HS-27A (cell line): ENCODE measurements at places on chromosomes 3 and 15.

DNA sequence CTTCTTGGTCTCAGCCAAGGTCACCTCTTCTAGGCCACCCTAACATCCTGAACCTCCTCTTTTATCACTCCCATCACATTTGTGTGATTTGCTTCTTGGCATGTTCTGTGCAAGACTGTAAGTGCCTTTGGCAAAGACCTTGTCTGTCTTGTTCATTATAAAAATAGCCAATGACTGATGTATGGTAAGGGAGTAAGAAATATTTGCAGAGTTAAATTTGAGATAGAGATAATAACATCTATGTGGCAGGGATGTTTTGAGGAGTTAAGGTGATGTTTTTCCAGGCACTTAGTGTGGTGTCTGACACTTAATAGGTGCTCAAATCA lies 202.3 kb downstream of the CADPS start:
- no peak for DNase-seq

- no peak for DNase-seq
Measured at GRCh38 chr15:92101708-92102394, 248.3 kb downstream of the SLCO3A1 start.

- DNase-seq = no peak
Measured at GRCh38 chr3:14404631-14405359, 2.4 kb downstream of the SLC6A6 start.

DNA sequence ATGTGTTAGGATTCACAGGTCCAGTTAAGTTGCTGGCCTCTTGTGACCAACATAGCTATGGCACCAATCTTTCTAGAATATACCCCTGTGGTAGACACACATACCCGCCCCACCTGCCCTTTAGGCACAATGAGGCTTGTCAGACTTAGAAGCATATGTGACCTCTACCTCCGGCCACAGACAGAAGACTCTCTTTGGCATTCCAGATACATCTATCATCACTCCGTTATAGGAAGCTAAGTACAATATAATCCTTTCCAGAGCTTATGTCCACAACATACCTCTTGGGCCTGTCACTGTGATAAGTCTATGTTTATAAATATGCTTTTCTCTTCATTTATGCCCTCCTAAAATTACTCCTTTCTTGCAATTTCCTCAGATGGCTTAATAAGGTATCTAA lies 39.8 kb downstream of the CD47 start:
- peak; percentile 12 for DNase-seq

- no peak for DNase-seq
Measured at GRCh38 chr3:49602877-49603411, 48.7 kb downstream of the BSN start.

- DNase-seq = no peak
Measured at GRCh38 chr3:185460309-185460708, 38.5 kb downstream of the TMEM41A start.

DNA sequence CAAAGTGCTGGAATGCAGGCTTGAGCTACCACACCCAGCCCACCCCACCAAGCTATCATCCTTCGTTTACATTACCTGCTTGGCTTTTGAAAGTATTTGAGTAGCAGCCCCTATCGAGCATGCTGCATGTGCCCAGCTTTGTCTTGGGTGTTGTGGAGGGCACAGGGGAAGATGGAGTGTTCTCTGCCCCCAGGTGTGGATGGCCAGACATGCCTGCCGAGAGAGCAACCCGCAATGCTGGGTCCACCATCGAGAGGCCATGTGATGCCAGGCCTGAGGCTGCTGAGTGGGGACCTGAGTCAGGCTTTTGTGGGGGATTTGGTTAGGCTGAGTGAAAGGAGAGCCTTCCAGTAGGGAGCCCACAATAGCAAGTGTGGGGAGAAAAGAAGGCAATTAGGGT lies 25.9 kb downstream of the FOXL2NB start:
- no peak for DNase-seq

- DNase-seq = no peak
Measured at GRCh38 chr15:67806536-67806935, 18.8 kb upstream of the SKOR1 start.

- no peak for DNase-seq
Measured at GRCh38 chr3:74489050-74489792, 125.2 kb downstream of the CNTN3 start.

- DNase-seq = no peak
Measured at GRCh38 chr15:67838789-67839332, 984 bp downstream of the RNU6-1 start.

DNA sequence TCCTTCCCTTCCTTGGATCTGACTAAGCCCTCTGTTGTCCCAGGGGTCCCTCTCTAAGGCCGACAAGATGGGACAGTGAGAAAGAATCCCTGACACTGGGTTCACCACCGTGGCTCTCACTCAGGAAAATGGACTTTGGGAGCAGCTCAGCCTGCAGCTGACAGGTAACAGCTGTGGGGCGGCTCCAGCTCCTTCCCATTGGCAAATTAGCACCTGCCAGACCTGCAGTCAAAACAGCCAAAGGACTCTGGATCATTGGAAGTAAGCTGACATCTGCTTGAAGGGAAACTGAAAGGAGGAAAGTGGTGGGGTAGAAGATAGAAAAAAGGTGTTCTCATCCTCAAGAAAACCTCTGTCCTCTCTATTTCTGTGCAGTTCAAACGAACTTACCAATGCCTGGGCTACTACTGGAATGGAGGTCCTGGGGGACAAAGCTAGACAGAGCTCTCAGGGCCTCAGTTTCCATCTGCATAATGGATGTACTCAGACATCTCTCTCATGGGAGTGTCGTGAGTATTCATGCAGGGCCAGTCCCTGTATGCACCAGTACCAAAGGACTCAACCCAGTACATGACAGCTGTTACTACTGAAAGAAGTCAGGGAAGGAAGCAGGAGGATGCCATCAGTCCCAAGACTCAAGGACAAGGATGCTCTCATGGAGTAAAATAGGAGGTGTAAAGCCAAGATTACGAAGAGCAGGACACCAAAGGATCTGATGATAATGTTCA lies 53.6 kb upstream of the DCLK3 start:
- no peak for DNase-seq

GRCh38 chr3:194389269-194389668 lies 9.8 kb downstream of the GP5 start:
- no peak for DNase-seq

DNA sequence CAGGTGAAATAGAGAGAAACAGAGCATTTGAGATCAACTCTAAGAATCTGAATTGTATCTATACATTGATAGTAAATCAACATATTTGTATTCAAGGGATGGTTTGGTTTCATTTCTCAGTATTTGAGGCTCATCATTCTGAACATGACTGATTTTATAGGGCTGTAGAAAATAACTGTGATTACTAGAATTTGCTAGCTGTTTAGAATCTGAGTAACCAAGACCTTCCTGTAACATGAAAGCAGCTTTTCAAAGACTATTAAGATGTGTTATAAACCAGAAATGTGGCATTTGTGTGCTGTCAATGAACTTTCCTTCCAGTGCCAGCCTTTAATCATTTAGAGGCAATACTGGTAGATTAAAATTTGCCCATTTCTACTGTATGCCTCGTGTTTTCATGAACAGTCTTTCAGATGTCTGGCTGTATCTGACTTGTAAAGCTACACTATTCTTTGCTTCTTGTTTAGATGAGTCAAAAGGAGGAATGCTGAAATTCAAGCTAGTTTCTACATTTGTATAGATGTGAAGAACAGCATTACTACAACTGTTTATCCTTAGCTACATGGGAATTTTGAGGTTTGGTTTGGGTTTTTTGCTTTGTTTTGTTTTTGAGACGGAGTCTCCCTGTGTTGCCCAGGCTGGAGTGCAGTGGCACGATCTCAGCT lies 137.3 kb upstream of the BHLHE40 start:
- DNase-seq = no peak

GRCh38 chr3:171455603-171456550 lies 4.3 kb downstream of the TNIK start:
- no peak for DNase-seq

GRCh38 chr3:2870724-2871333 lies 239.3 kb downstream of the IL5RA start:
- DNase-seq = no peak

DNA sequence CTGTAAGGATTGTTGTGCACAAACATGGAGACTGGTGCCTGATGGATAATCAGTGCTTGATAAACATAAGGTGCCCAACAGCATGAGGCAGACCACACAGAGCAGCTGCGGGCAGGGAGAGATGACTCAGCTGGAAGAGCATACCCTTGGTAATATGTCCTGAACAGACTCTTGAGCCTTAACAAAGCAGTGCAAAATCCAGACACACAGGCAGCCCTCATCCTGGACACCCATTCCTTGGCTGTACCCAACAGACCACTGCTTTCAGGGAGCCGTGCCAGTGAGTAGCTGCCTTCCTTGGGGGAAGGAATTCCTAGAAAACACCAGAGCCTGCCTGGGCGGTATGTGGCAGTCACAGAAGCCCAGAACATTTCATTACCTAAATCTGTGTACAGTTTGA lies 156.2 kb downstream of the CLSTN2 start:
- no peak for DNase-seq

- DNase-seq = no peak
Measured at GRCh38 chr3:155026999-155027591, 53.0 kb upstream of the MME start.

DNA sequence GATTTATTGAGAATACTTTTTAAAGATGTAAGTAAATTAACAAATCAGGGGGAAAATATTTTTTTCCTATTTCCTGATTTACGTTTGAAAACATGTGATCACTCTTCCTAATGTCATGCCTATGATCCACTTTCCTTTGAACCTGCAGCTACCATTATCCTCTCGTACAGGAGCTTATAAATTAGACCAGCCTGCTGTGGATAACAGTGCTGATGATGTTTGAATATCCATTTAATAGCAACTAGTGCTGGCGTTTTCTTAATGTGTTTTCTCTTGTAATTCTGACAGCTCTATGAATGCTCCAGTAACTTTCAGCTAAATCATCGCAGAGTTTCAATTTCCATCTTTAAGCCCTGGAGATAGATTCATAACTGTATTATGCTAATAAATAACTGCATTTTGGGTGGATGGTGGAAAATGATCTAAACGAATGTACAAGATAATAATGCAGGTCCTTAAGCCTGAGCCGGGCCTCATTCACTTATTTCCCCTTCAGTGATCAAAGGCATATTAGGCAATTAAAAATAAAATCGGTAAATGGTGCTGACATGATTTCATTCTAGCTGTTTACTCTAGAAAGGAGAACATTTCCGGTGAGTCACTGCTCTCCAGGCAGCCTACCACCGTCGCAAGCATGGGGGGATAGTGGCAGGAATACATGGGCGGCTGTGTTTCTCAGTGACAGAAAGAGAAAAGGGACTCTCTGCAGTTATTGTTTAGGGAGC lies 58.5 kb upstream of the SLC24A5 start:
- no peak for DNase-seq

DNA sequence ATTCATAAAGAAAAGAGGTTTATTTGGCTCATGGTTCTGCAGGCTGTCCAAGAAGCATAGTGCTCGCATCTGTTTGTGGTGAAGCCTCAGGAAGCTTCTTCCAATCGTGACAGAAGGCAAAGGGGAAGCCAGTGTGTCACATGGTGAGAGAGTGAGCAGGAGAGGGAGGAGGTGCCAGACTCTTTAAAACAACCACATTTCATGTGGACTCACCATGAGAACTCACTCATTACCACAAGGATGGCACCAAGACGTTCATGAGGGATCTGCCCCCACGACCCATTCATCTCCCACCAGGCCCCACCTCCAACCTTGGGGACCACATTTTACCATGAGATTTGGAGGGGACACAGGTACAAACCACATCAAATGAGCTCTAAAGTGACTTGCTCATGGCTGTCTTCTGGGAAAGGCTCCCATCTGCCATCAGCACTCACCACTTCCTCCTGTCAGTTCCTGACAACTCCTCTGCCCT lies 327.3 kb upstream of the TLE3 start:
- no peak for DNase-seq

DNA sequence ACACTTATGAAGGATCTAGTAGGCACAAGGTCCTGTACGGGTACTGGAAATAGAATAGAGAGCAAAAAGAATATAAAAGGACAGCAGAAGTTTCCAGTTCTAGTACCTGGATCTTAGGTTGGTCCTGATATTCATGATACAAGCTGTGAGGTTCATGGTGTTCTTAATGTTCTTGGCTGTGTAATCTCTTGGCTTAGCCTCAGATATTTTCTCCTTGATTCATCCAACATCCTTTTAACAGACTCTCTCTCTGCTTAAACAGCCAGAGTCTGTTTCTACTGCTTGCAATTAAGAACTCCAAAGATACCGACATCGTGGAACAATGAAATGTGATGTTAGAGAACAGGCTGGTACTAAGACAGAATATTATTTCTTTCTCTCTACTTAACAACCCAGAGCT lies 49.9 kb downstream of the CNTN3 start:
- no peak for DNase-seq

DNA sequence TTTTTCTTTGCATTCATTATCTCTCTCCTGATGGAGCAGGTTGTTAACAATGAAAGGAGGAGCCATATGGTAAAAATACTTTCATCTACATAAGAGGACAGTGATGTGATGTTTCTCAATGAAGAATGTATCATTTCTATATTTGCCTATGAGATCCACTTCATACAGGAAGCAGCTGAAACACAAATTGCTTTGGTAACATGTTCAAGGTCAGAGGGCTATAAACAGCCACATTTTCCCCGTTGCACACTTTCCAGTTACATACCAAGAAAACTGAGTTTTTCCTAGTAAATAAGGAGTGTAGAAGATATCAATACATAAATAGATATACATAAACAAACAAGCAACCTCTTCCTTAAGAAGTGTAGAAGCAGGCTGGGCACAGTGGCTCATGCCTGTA lies 32.6 kb upstream of the GYG1 start:
- DNase-seq = no peak
